ENCODE measurements at places on chromosomes 11 and 22.

- DNase-seq, result no peak
Measured at GRCh38 chr22:36569999-36570398, 41.0 kb upstream of the EIF3D start.

DNA sequence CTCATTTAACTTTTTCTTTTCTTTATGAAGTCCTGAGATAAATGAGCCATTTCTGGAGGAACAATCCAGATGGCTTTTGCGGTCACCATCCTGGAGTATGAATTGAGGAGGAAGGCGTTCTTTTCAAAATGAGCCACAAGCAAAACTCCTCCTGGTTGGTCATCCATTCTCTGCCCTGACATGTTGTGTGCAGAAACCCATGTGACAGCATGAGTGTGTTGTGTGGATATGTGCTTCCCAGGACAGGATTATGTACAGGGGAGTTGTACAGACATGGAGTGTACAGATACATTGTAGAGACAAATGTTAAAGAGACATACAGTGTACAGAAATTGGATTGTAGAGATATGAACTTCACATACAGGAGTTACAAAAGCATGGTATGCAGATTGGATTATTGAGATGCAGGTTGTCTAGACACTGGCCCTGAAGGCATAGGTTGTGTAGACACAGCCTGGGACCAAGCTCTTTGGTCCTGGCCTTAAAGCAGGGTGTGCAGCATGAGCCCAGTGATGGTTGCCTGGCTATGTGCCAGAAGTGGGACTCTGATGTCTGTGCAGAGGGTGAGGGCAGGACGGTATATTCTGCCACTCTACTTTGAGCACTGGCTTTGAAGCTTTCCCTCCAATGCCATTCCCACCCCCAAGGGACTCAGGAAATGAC lies 178.5 kb upstream of the ZBED5 start:
- no peak for DNase-seq

DNA sequence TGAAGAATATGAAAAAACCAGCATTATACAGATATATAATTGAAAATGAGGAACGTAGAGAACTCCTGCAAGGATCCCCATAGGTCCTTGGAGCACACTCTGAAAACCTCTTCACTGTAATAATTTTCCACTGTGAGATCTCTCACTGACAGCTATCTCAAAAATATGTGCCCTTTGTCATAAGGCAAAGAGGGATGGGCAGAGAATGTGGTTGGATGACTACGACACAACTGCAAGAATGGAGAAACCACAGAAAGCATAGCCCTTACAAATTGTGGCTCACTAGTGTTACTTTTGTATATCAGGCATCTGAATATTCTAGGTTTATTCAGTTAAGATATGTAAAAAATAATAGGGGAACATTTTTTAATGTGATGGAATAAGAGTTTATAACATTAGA lies 7.9 kb upstream of the CTSC start:
- no peak for DNase-seq

GRCh38 chr11:130131961-130132850 lies 27.4 kb upstream of the ST14 start:
- DNase-seq, result peak; percentile 49

DNA sequence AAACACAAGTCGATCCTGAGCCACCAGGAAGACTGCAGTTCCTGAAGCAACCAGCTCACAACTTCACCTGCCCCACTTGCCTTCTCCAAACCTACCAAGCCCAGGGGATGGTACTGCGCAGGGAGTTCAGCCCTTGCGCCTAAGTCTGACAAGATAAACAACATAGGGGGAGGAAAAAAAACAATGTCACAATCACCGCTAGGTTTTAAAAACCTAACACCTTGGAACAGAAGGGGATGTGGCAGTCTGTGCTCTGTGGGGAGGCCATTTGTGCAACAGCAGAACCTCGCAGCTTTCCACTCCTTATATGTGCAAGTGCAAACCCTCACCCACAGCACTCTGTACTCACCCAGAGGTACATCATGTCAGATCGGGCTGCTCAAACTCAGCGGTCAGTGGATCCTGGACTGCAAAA lies 134.2 kb downstream of the RBFOX2 start:
- no peak for DNase-seq

- DNase-seq, result no peak
Measured at GRCh38 chr22:48934446-48934845, 893.2 kb downstream of the BRD1 start.

DNA sequence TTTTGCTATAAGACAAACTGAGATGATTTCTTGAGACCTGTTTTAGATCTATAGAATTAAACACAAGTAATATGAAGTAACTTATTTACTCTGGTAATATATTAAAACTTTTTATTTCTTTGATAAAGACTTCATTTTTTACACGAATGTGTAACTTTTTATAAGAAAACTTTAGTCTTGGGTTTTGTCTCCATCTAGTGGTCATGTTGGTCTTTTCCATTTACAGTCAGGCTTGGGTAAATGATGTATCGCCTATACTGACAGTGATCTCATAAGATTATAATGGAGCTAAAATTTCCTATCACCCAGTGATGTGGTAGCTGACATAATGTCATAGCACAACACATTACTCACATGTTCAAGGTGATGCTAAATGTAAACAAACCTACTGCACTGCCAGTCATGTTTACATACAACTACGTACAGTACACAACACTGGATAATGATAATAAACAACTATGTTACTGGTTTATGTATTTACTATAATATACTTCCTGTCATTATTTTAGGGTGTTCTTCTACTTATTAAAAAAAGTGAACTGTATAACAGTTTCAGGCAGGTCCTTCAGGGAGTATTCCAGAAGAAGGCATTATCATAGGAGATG lies 7.5 kb upstream of the C11orf97 start:
- DNase-seq, result no peak

Measured in NCI-H1048 (cell line).